ENCODE measurements at places on chromosomes 6 and 20.
A peak's percentile ranks its signal among the peaks of the same experiment; 100 is the strongest.

DNA sequence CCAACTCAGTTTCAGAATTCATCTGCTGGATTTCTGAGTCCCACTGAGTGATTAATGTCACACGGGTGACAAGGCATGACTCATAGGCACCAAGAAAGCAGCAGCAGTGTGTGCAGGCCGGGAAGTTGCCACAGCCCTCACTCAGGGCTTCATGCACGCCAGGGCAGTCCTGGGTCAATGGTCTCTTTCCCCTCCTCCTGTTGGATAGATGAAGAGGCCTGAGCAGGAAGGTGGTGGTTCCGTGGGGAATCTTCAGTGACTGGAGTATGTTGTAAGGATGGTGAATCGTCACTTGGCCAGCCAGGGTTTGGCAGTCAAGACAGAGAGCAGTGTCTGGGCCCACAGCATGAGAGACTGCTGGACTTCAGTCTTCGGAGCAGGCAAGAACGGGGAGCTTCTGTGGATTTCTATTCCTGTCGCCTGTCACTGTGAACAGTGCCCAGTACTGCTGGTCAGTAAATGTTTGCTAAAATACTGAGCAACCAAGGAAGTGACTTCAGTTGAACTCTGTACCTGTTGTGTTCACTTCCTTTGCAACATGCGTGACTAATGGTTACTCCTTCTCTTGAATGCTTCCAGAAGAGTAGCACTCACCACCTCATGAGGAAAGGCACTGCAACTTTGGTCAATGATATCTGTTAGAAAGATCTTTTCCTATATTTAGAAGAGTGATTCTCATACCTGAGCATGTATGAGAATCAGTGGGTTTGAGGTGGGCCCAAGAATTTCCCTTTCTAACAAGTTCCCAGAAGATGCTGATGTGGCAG is 62.0 kb upstream of the CD93 start:
- peak; percentile 95 for DNase-seq

DNA sequence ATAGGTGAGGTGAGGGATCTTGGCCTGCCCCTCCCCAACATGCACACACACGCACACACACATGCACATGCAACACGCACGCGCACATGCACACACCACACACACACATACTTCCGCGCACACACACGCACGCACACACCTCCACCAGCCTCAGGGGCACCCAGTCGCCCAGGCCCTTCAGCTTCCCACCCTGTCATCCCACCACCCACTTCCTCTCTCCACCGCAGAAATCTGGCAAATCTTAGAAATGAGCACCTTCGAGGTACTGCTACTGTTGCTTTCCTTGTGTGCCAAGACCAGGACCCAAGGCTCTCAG is 1.2 kb downstream of the SPDEF start:
- no peak for DNase-seq

DNA sequence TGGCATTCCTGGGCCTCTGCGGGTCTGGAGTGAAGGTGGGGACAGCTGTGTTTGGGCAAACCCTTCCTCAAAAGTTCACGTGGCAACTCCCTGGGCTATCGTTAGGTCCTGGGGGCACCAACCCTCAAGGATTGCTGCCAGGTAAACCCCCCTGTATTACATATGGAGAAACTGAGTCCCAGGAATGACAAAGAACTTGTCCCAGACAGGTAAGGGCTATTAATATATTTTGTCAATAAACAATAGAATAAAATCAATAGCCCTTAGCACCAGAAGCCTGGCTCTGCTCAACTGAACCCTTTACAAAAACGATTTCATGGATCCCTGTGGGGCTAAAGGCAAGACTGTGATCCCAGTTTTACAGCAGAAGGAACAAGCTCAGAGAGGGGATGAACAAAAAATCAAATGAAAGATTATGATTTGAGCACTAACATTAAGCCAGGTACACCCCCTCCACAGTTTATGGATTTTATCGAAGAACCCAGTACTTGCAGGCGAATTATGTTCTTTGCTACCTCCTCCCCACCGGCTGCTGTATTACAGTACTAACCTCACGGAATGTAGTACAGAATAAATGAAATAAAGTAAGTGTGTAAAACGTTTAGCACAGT is 2.7 kb downstream of the ID1 start:
- DNase-seq = no peak

- DNase-seq = no peak
These were observed at the start of gene SIRPB1 for GRCh38 chr20:1619861-1620444. Gene SIRPB1, minus strand, starts transcription at chr20:1620009. Its CDS starts 65 bp downstream, at chr20:1619944.

DNA sequence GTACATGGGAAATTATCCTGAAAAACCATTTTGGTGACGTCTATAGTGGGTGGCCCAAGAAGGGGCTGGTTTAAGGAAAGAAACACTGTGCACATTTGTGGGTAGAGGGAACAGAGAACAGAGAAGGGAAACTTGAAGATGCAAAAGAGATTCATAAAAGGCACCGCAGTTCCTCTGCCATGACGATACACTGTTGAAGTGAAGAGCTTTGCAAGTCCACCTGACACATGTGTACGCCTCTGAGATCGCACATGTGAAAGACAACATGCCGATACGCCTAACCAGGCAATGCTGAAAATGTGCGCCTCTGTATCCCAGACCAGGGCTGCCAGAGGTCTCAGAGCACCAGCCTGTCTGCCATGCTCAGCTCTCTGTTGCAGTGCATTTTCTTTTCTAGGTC is 180.9 kb downstream of the KIF16B start:
- no peak for DNase-seq

- no peak for DNase-seq
These were observed 23.9 kb downstream of the MYH7B start for GRCh38 chr20:34979366-34980153.

GRCh38 chr20:62736026-62736406 is 27.4 kb downstream of the NTSR1 start:
- DNase-seq = no peak

DNA sequence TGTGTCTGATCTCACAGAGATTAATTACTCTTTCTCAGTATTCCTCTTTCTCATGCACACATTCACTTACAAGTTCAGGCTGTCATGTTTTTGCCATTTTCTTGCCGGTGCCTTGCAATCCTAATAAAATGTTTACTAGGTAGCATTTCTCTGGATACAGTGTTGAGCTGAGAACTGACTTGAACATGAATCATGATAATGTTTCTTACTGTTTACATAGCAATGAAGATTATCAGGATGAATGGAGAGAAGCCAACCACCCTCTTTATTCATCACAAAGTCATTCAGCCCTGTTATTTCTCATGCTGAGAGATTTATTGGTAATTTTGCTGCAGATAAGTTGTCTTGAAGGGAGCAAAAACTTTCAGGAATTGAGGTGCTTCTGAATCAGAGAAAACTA is 185.5 kb upstream of the ECI2 start:
- DNase-seq = peak; percentile 69

GRCh38 chr20:63574829-63575743 is 1.0 kb upstream of the HELZ2 start:
- DNase-seq = no peak

DNA sequence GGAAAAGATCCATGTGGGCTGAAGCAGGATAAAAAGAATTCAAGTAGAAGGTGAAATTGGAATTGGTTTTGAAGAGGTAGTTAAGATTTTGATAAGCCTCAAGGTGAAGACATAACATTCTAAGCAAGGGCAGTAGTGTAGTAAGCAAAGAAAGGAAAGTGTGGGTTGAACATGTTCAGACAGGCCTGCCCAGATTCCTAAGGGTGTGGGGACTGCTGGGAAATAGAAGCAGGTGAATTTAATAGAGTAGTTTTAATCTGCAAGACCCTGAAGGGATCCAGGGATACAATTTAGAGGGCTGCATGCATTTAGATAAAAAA is 19.1 kb downstream of the TAB2 start:
- peak; percentile 24 for DNase-seq

- DNase-seq = no peak
These were observed 2.6 kb upstream of the TFAP2C start for GRCh38 chr20:56626367-56627121.

DNA sequence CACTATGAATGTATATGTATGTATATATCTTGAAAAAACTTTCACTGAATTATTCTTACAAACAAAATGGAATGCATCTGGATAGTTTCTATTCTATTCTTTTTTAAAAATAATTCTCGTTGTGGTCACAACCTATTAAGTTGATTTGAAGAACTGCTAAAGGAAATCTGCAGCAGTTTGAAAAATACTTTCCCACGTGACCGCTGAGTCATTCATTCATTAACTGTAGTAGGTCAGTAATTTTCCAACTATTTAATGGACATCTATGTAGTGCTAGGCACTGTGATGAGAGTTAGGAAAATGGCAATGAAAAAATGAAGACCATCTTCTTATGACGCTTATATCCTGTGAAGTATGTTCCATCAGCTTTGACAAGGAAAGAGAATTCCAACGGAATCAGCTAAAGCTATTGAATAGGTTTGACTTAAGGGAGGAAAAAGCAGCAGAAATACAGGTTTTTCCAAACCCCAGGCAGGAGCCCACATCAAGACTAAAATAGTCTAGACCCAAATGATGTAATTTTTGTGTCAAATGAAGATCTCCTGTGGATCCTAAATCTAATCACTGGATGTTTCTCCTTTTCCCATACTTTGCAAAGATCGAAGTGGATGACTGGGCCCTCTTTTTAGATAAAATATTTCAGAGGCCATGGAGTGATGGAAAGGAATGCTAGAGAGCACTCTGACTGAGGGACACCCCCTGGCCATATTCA is 4.1 kb upstream of the EFHC1 start:
- no peak for DNase-seq

DNA sequence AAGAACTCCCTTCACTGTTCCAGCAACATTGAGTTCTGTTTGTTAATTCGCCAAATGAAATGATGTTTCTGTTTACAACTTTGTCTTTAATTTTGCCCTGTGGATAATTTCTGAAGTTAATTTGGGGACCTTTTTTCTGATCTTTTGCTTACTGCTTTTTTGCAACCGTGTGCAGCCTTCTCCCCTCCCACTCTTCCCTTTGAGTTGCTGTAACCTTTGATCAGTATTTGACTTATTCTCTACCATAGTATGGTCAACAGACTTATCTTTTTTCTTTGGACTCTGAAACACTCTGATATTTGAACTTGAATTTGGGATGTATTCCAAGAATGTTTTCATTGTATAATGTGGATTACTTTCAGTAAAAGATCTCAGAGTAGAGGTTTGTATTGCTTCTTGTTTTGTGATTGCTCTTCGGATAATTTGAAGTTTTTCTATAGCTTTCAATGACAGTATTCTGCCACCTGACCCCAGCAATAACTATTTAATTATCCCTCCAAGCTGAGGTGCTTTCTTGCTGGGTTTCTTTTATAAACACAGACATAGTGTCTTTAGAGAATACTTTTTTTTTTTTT is 46.2 kb downstream of the LRRN4 start:
- no peak for DNase-seq

- no peak for DNase-seq
These were observed 146.5 kb upstream of the ZNF217 start for GRCh38 chr20:53739799-53740785.

All from myocyte (in vitro differentiated cells).